Urothelium cell line (cell line): ENCODE measurements at places on chromosomes 4 and X.
A peak's percentile ranks its signal among the peaks of the same experiment; 100 is the strongest.

DNA sequence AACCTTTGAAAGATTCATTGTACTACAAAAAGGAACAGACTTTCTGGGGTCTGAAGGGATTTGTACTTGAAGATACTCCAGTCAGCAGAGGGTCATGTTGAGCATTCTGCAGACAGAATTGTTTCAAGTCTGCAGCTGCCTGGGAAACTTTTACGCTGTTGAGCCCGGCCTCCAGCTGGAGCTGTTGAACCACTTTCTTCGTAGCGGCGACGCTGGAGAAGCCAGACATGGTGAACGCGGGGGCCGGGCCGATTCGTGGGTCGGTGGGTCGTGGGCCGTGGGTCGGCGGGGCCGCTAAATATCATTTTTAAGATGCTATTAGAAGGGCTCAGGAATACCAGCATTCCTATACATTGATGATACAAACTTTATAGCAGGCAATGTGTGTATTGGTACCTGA, 12.0 kb upstream of the RTL9 start:
- DNase-seq = no peak

DNA sequence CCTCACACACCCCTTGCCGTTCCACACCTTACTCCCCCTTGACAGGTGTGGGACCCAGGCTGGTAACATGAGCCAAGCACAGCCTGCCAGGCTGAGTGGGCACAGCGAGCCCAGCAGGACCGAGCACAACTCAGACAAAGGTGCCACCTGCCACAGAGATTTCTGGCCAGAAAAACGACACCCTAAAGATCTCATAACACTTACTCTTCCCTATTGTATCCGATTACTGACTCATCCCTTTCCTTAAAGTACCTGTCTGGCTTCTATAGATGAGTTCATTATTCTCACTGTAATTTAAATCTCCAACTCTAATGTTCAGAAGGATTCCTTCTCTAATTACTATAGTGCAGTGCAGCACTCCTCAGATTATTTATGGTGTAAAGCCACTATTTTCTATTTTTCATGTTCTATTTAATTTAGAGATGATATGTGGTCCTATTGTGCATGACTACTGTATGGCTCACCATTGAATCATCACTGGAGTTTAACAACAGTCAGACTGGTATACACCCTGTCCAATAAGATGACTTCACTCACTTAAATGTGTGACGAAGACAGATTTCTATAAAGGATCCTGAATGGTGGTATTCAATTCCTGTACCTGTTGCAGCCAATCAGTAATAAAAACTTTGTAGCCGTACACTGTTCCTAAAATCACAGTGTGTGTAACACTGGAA, 7.6 kb upstream of the SYTL5 start:
- DNase-seq = peak; percentile 18

DNA sequence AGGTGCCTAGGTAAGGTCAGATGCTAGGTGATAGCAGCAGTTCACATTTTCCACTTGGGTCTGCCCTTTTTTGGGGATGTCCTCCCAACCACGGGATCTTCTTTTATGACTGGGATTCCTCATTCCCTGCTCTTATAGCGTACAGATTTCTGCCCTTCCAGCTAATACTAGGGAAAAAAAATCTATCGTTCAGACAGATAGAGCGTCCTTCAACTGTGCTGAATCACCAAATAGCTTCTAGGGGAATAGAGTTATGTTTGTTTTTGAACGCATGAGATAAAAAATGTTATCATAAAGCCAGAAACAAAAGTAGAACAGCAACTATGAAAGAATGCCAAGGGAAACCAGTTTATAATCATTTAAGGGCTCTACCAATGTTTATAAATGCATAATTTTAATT, 13.0 kb downstream of the RAP2C start:
- no peak for DNase-seq

- no peak for DNase-seq
These were observed 21.0 kb downstream of the MAOA start for GRCh38 chrX:43676971-43677572.

DNA sequence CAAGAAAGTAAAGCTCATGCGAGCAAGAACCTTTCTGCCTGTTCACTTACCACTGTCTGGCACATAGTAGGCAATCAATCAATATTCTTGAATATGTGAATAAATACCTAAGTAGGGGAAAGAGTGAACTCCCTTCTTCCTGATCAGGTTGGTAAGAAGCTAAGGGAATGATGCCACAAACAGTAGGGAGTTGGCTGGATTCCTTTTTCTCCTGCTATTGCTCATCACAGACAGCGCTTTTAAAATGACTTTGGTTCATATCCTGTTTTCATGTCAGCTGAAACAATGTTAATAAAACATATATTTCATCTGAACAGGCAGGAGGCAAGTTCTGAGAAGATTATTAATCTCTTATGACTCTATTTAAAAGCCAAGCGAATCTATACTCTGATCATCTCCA, 99.2 kb downstream of the NSUN7 start:
- DNase-seq = no peak

DNA sequence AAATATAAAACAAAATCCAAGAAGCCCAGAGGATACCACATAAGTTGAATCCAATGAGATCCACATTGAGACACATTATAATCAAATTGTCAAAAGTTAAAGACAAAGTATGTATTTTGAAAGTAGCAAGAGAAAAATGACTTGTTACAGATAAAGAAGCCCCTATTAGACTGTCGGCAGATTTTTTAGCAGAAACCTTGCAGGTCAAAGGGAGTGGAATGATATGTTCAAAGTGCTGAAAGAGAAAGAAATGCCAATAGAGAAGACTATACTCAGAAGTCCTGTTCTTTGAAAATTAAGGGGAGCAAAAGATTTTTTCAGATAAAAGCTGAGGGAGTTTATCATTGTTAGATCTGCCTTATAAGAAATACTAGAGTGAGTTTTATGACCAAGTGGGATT, 148.9 kb upstream of the EPHA5 start:
- no peak for DNase-seq

GRCh38 chrX:39327255-39327654, 526.0 kb downstream of the MID1IP1 start:
- DNase-seq = no peak

GRCh38 chr4:118743867-118744266, 58.7 kb downstream of the METTL14 start:
- no peak for DNase-seq

DNA sequence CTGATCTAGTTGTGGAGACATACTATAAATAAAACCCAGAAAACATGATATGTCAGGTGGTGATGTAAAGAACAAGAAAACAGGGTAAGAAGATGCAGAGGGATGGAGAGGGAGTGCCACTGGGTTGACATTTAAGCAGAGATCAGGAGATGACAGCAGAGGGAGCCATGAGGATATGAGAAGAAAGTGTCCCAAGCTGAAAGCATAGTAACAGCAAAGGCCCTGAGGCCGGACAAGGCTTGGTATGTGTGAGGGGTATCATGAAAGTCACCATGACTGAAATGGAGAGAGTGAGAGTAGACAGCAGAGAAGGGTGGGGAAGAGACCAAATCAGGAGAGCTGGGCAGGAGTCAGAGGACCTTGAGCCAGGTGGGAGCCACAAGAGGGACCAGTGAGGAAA, 3.4 kb downstream of the GPKOW start:
- no peak for DNase-seq

- DNase-seq = no peak
These were observed 11.7 kb downstream of the PITX2 start for GRCh38 chr4:110610940-110611831.

DNA sequence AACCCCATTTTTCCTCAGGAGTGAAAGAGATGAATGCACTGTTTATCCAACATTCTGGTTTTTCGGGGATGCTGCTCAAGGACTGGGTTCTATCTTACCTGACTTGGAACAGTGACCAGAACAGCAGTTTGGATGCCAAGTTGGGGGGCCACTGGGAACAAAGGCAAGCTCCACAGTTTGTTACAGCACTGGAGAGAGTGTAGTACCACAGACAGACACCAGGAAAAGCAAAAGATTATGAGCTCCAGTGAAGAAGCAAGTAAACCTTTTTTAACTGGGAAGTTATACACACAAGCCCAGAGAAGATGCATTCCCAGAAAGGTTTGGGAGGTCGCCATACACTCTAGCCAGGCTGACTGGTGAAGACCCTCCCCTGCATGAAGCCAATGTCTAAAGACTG, 13.6 kb downstream of the C4orf36 start:
- no peak for DNase-seq

GRCh38 chr4:98006060-98006459, 137.2 kb downstream of the STPG2 start:
- DNase-seq = no peak

- no peak for DNase-seq
These were observed 2.7 kb upstream of the MAML3 start for GRCh38 chr4:140156529-140157171.

DNA sequence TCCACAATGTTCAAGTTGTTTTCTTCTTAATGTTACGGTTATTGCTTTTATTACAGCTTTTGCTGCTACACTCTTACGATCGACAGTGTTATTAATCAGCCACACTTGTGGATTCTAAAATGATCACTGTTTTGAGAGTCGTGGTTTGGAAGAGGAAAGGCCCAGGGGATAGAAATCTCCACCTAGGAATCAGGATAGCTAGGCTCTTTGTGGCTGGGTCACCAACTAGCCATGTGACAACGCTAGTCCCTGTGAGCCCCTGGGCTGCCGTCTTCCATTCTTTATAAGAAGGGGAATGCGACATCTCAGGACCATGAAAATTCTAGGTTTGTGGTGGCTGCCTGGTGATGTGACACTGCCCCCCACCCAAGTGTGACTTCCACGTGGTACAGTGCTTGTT, 380 bp downstream of the SLC34A2 start:
- no peak for DNase-seq

DNA sequence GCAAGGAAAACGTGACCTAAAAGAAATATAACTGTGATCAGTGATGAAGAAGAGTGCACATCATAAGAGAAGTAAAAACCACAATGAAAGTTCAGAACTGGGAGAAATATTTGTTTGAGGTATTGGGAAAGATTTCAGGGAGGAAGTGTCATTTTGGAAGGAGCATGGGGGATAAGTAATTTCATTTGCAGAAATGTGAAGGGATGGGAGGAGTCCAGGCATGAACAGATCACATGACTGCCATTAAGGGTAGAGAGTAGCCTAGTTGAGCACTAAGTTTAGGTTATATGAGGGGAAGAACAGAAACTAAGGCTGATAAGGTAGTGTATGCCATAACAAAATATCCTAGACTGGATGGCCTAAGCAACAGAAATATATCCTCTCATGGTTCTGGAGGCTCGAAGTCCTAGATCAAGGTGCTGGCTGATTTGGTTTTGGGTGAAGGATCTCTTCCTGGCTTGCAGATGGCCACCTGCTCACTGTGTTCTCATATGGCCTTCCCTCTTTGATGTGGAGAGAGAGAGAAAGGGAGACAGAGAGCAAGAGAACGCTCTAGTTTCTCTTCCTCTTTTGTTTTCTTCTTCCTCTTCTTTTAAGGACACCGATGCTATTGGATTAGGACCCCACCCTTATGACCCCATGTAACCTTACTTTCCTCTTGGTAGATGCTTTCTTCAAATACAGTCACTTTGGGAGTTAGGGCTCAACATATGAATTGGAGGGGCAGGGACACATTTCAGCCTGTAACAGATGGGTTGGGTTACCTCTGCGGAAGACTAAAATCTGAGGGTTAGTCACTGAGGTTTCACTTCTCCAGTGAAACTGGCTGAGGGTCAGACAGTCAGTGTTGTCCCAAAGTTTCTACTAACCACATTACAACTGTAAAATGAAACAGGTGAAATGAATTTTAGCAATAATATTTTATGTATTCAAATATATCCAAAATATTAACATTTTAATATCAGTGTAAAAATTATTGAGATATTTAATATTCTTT, 77.9 kb downstream of the EGF start:
- DNase-seq = no peak

DNA sequence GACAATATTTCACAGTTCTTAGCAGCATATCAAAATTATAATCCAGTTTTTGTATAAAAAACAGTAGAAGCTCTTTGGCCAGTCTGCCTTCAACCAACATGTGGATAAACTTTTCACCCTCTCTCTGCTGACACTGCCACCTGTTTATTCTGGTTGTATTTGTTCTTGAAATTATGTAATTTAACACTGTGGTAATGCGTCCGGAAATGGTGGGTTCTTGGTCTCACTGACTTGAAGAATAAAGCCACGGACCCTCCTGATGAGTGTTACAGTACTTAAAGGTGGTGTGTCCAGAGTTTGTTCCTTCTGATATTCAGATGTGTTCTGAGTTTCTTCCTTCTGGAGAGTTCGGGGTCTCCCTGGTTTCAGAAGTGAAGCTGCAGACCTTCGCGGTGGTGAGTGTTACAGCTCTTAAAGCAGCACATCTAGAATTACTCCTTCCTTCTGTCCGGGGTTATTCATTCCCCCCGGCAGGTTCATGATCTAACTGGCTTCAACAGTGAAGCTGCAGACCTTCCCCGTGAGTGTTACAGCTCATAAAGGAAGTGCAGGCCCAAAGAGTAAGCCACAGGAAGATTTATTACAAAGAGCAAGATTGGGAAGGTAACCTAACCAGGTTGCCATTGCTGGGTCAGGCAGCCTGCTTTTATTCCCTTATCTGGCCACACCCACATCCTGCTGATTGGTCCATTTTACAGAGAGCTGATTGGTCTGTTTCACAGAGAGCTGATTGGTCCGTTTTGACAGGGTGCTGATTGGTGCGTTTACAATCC, 15.7 kb downstream of the FAM184B start:
- no peak for DNase-seq

GRCh38 chr4:141065872-141066271, 67.4 kb downstream of the RNF150 start:
- no peak for DNase-seq

DNA sequence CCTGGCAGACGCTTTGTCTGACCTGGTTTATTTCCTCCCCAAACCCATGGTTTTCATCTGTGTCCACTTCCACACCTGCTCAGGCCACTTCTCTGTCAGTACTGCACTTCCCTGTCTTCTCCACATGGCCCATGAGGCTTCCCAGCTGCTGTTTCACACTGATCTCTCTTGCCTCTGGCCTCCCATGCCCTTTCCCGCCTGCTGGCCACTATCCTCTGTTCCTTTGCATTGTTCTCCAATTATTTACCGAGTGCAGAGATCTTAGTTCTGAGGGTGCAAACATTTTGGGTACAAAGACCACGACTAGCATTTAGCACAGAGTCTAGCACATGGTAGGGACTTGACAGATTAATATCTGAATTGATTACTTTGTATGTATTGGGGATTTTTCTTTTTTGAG, 174.8 kb upstream of the NPY2R start:
- no peak for DNase-seq

- DNase-seq = no peak
These were observed 124.4 kb downstream of the SPOCK3 start for GRCh38 chr4:167109859-167110258.

- peak; percentile 61 for DNase-seq
These were observed 9.6 kb downstream of the HAUS7 start for GRCh38 chrX:153460826-153461225.

GRCh38 chr4:25938787-25939186, 24.8 kb downstream of the SMIM20 start:
- no peak for DNase-seq

- DNase-seq = peak; percentile 2
These were observed 84.3 kb downstream of the TRAM1L1 start for GRCh38 chr4:117001077-117001476.

GRCh38 chr4:128690011-128690410, 119.5 kb upstream of the JADE1 start:
- no peak for DNase-seq

- DNase-seq = no peak
These were observed 851 bp downstream of the SFRP2 start for GRCh38 chr4:153788051-153788412.

- no peak for DNase-seq
These were observed 7.0 kb downstream of the APBB2 start for GRCh38 chr4:41207291-41207831.
